T-helper 22 cell (primary cell): ENCODE measurements at places on chromosomes 7 and 10.

DNA sequence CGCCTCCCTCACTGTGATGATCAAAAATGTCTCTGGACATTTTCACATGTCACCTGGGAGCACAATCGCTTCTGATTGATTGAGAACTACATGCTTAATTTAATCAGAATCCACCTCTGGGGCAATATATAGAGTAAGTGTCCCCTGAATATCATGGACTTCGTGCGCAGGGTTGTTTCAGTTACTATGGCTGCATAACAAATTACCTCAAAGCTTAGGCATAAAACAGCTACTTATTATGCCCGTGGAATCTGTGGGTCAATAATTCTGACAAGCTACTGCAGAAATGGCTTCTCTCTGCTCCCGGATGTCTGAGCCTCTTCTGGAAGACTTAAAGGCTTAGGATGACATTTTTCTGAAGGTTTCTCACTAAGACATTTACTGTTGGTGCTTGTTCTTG lies 334.4 kb downstream of the GPR158 start:
- no peak for DNase-seq

DNA sequence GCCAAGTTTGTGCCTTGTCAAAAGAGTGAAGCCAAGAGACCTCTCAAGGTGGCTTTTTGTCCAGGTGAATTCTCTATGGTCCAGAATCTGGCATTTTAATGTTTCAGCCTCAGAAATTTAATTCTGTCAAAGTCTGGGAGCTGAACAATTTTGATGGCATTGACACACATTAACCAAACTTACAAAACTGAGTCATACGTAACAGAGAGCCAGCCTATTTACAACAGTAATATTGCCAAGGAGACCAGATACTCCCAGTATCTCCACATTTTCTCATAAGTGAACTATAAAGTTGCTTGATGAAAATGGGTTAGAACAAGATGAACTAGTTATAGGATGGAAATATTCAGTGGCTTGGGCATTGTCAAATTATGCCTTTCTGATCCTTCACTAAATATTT lies 43.8 kb downstream of the PDE6C start:
- no peak for DNase-seq

DNA sequence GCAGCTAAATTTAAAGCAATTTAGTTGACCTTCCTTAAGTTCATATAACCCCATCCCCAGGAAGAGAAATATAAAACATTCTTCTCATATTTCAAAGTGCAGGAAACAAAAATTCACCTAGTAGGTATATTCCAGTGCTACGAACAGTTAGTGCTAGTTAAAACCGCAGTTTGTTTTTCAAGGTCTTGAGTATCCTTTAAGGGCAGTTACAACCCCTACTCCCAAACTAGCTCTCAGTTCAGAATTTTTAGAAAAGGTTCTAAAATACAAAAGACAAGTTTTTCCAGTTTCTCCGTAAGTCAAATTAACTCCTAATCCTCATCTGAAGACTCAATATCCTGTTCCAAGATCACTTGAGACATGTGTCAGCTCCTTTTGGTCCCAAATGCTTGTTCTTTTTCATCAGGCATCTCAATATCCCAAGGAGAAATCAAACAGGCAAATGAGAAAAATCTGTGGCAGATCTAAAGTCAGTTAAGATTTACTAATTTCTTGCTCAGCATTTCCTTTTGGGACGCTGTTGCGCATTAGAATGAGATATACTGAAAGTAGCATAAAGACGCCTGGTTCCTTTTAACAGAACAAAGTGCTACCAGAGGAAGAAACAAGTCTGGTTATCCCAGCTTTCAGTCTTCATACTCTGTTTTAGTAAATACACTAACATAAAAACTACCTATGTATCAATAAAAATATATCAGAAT lies 51.8 kb downstream of the ARHGAP12 start:
- DNase-seq = no peak

- DNase-seq = no peak
Measured at GRCh38 chr7:122691569-122692235, 7.2 kb downstream of the RNF133 start.

- DNase-seq = no peak
Measured at GRCh38 chr7:5349005-5349380, 66.2 kb downstream of the SLC29A4 start.
